ENCODE measurements at places on chromosomes 3 and 15.
A peak's percentile ranks its signal among the peaks of the same experiment; 100 is the strongest.

- DNase-seq, result no peak
Measured at GRCh38 chr15:38406436-38406835, 47.5 kb upstream of the FAM98B start.

DNA sequence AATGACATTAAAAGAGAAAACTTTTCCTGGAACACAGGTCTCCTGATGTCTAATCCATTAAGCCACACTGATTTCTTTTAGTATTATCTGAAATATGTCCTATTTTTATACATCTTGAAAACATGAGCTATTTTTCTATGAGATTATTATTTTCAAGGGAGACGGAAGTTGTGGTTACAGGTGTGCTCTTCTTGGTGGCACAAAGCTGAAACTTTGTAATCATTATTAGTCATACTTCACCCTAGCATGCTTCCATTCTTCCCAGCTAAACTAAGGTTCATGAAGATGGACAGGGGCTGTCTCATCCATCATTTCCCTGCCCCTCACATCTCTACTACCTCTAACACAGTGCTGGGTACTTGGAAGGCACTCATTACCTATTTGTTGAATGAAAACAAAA lies 85.6 kb upstream of the POU1F1 start:
- DNase-seq, result no peak

DNA sequence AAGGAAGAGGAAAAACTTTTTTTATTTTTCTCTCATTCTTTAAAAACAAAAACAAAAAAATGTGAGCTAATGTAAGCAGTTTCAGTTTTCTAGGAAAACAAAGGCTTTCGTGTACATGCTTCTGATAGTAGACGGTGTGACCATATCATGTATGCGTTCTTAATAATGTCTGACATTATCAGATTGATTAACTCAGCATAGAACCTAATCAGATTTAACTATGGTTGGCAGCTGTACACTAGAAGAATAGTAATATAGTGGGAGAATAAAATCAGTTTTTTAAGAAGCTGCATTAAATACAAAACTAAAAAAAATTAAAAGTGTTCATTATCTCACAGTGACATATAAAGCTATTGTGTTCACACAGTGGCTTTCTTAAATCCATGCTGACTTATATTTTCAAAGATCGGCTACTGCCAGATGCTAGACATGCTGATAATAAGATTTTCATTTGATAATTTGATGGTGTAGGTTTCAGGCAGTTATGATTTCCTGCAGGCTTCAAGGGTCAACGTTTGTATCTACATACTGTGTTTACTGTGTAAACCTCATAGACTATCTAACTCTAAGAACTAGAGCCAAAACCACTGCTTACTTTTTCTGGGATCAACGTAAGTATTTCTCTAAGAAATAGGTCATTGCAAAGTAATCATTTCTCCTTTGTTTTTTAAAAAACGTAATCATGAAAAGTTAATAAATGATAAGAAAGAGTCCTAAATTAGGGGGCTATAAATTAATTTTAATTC lies 74.0 kb downstream of the UBE2E2 start:
- no peak for DNase-seq

- no peak for DNase-seq
Measured at GRCh38 chr3:17243621-17244020, 358.9 kb downstream of the PLCL2 start.

DNA sequence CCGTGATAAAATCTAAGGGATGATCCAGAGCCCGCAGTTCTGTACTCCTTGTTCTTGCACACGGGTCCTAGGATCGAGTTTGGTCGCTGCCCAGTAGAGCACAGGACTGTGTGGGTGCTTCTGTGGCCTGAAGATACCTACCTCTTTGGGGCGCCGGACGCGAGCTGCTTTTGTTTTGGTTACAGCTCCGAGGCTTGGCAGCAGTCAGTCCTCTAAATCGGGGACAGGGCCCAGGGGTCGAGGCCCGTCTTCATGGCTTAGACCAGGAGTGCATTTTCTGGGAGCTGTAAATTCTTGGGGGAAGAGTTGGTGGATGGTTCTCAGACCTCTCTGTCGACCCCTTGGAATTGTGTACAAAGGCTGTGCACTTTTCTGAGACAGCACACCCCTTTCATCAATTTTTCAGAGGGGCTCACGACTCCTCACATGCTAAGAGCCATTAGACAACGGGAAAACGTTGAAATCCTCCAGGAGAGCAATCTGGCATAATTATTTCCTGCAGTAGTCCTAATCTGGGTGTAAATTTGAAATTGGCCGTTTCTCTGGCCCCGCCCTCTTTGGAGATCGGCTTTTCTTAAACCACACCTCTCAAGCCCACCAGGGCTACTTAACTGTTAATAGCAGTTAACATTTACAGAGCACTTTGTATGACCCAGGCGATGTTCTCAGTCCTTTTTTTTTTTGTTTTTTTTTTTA lies 928 bp downstream of the CEP97 start:
- DNase-seq, result peak; percentile 70

DNA sequence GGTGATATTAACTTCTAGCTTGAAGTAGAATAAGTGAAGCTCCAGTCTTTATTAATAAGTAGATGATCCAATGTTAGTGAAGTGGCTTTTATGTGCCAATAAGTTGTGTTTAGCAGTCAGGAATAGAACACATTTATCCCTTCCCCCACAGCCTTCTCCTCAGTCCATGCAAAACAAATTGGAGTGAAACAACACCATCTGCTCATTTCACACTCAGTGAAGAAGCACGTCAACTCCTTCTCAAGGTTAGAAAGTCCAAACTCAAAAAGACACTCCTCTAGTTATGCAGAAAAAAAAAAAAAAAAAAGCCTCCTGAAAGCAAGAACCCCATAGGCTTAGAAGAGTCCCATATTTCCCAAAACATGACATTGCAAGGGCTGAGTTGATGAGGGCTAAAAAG lies 18.0 kb upstream of the NEO1 start:
- DNase-seq, result no peak

DNA sequence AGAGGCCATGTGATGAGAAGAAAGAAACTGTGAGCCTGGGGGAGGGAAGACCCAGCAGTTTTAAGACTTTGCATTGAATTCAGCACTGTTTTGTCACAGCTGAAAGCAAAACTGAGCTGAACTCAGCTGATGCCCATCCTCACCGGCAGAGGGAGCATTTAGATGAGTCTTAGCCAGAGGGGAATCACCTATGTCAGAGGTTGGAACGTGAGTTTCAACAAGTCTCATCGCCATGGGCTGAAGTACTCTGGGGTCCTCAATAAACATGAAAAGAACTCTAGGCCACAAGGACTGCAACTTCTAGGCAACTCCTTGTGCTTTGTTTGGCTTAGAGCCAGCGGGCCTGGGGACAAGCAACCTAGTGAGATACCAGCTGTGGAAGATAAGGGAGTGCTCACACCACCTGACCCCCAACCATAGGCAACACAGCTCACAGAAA lies 324.5 kb downstream of the TBL1XR1 start:
- peak; percentile 56 for DNase-seq

GRCh38 chr3:105752791-105753415 lies 115.9 kb downstream of the CBLB start:
- peak; percentile 39 for DNase-seq

GRCh38 chr3:122586098-122586497 lies 8.6 kb downstream of the PARP15 start:
- no peak for DNase-seq

- no peak for DNase-seq
Measured at GRCh38 chr3:122800031-122800430, 5.2 kb downstream of the SLC49A4 start.

DNA sequence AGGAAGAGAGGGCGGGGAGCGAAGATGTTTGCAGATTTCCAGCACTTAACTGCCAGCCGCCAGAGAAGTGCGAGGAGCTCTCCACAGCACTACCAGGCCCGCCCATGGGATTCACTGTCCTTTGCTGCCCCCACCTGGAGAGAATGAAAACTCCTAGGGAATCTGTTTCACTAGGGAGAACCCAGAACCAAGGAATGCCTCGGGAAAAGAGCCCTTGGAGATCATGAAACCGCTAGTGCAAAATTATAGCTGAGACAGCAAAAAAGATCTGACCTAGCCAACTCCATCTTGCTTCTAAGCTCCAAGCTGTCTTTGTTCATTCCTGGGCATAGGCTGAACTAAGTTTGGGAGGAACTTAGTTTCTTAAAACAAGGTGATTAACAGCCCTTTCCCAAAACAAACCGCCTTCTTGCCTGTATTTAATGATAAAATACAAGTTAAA lies 82.6 kb upstream of the GCNT3 start:
- DNase-seq, result peak; percentile 94

GRCh38 chr3:24680214-24680967 lies 185.7 kb upstream of the THRB start:
- DNase-seq, result peak; percentile 90

GRCh38 chr3:53147151-53147902 lies 13.7 kb upstream of the PRKCD start:
- no peak for DNase-seq

- DNase-seq, result no peak
Measured at GRCh38 chr3:23900744-23901143, 16.0 kb downstream of the NKIRAS1 start.

DNA sequence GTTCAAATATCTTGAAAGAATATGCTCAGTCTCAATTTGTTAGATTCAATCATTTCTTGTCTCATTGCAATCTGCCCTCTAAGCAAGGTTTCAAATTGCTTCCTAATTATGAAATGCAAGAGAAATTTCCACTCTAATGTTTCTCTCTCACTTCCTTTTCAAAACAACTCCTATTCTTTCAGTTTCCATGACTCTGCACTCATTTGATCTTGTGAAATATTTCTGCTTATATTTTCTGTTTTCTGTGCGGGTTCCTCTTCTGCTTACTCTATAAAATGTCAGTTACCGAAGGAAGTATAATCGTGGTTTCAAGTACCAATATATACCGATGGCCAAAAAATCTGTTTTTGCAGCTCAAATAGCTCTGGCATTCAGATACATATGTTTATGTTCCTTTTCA lies 521.9 kb upstream of the NAALADL2 start:
- no peak for DNase-seq

DNA sequence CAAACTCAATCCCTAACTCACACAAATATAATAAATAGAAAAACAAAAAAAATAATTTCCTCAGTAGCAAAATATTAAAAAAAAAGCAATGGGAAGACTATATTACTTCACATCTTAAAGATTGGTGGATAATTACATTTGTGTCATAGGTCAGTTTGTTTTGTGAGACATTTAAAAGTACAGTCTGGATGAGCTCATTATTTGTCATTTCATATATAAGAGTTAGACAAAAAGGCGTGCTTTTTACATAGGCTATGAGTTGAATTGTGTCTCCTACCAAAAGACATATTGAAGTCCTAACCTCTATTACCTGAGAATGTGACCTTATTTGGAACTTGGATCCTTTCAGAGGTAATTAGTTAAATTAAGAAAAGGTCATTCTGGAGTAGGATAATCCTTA lies 710.1 kb upstream of the CBLB start:
- no peak for DNase-seq

- DNase-seq, result no peak
Measured at GRCh38 chr15:66740802-66741201, 38.8 kb downstream of the SMAD6 start.

DNA sequence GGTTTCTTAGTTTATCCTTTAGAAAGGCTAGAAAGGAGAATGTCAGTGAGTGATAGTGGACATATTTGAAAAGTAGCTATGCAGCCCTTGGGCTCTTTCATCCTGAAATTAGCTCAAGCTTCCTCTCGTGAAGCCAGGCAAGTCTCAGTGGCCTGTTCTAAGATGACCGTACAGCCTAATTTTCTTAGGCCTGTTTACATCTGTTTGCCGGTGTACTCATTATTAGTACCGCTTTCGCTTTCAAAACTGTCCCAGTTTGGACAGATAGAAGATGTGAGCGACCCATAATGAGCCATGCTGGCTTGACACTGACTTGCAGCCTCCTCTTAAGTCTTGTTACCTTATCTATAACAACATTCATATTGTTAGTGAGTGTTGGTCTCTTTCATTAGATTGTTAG lies 5.7 kb upstream of the ARL14 start:
- no peak for DNase-seq

DNA sequence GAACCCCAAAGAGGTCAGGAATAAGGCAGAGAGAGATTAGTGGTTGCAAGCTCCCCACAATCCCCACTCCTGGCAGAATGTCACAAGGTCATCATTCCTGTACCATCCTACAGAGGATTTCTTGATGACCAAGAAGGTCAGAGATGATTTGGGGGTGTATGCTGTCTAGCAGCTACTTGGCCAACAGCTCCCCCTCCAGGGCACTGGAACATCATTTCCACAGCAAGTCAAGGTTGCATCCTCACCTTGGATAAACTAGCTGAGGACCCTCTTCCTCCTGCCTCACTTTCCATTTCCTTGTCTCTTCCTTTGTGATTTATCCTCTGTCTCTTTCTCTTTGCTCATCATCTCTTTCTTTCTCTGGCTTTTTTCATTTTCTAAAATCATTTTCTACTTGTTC lies 106.3 kb downstream of the PROS1 start:
- no peak for DNase-seq

GRCh38 chr3:168260859-168261258 lies 165.1 kb upstream of the GOLIM4 start:
- no peak for DNase-seq

DNA sequence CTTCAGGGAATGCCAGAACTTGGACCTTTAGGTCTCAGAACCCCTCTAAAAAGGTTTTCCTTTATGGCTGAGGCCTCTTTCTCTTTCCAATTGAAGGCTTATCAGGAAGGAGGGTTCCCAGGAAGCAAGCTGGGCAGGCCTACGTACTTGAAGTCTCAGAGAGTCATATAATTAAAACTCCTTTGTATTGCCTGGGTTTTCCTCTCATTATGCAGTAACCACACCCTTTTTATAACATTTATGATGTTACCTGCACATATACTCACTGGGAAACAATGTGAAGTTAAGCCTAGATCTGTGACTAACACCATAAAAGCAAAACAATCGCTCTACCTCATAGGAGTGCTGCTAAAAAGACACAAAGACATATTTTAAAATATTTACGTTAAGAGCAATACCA lies 27.3 kb downstream of the SERP1 start:
- no peak for DNase-seq

- peak; percentile 39 for DNase-seq
Measured at GRCh38 chr3:9793161-9793781, 389 bp downstream of the ARPC4 start.

DNA sequence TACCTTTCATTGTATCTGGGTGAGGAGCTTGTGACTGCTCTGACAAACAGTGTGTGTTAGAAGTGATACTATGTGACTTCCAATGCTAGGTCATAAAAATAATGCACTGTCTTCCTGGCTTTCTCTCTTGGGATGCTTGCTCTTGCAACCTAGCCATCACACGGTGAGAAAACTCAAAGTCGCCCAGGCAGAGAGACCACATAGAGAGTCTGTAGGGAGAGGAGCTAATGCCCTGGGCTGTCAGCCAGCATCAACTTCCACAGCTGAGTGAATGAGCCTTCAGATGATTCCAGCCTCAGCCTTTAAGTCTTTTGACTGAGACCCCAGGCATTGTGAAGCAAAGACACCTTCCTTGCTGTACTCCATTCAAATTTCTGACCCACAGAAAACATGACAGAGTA lies 220.6 kb upstream of the SGO1 start:
- no peak for DNase-seq

DNA sequence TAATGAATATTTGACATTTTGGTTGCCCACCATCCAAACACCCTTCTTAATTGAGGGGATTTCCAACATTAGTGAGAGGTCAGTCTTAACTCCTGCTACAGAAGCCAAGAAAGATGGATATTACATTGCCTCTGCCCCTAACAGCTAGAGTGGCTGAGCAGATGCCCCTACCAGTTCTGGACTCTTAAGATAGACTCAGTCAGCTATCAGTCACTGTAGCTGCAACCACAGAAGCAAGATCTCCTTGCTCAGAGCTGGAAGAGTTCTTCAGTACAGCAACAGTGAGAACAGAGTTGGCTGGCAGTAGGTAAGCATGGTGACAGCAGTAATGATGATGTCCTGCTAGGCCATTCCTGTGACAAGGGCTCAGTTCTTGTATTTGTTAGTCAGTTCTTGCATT lies 29.4 kb upstream of the TNFSF10 start:
- no peak for DNase-seq
